Mesendoderm (in vitro differentiated cells): ENCODE measurements at places on chromosomes 12 and 14.

DNA sequence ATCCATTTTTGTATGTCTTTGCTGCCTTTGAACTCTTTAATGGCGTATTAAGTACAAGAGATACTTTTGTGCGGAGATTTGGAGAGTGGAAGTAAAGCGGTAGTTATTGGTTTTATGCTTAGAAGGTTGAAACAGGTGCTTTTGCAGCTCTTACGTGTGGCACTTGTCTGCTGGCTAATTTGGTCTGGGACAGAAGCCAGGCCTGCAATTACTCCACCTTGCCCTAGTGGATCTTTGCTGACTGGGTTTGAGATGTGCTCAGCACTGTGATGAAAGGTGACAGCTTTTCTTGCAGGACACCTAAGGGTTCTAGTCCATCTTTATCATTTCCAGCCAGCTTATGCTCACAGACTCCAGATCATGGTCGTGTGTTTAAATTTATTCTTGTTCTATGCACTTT, 252.5 kb downstream of the RPL10L start:
- no peaks in the 10 kb centered on the region for H3K36me3 ChIP-seq
- no peak overlapping the region for H3K27ac ChIP-seq
- no peak for DNase-seq
- H3K4me3 ChIP-seq, result no peak overlapping the region
- no peaks in the 10 kb centered on the region for H3K27me3 ChIP-seq

DNA sequence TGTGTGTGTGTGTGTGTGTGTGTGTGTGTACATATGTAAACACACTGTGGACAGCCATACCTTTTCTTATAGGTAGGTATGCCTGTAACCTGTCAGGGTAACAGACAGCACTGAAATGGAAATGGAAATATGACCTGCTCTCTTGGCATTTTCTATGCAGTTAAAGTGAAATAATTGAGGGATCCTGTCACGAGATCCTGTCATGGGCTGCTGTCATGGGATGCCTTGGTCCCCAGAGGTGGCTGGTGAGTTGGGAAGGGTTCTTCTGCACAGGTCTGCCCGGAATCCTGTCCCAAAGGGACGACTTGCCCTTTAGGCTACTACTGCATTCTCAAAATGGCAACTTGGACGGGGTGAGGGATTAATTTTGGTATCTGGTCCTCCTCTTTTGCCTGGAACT, 47.3 kb downstream of the ELK3 start:
- no peak overlapping the region for H3K27ac ChIP-seq
- H3K4me3 ChIP-seq, result no peak overlapping the region
- DNase-seq, result no peak
- no peaks in the 10 kb centered on the region for H3K4me1 ChIP-seq
- no peaks in the 10 kb centered on the region for H3K36me3 ChIP-seq
- H3K27me3 ChIP-seq, result no peaks in the 10 kb centered on the region

DNA sequence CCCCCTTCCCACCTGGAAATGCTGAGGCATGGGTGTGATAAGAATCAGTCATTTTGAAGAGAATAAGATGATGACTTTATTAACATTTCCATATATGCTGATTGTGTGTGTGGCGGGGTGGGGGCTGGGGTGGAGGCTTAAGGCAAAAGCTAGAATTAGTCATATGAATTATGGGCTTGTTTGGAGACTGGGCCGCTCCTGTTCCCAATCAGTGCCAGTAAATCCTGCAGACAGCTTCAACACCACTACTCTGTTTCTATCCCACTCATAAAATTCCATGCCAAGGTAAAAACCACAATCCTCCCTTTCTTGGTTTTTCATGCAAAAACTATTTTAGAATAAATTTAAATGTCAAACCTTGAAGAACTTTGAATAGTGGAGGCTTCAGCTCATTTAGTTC, 29.9 kb upstream of the SLC38A2 start:
- H3K4me3 ChIP-seq, result no peak overlapping the region
- no peaks in the 10 kb centered on the region for H3K4me1 ChIP-seq
- H3K27ac ChIP-seq, result no peak overlapping the region
- H3K36me3 ChIP-seq, result no peaks in the 10 kb centered on the region
- H3K27me3 ChIP-seq, result no peaks in the 10 kb centered on the region

- no peak overlapping the region for H3K4me3 ChIP-seq
- H3K27ac ChIP-seq, result no peak overlapping the region
- H3K4me1 ChIP-seq, result no peaks in the 10 kb centered on the region
These were observed 218.2 kb upstream of the ARHGAP5 start for GRCh38 chr14:31858868-31859267.

DNA sequence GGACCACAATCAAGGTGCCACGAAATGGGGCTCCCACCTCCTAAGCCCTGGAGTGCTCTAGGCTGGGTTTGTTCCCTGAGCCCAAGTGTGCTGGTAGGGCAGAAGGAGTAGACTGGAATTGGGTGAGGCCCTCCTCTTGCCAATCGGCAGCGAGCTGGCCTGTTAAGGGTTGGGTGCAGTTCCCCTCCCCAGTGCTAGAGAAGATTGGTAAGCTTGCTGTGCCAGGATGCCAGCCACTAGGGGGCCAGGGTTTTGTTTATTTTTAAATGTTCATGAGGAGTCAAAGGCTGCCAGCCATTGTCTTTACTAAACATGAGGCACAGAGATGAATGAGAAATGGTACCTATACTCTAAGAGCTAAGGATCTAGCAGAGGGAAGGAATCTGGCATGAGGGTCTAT, 79.7 kb downstream of the SPTB start:
- H3K27ac ChIP-seq, result no peak overlapping the region
- H3K4me1 ChIP-seq, result no peaks in the 10 kb centered on the region
- no peaks in the 10 kb centered on the region for H3K27me3 ChIP-seq
- no peak overlapping the region for H3K4me3 ChIP-seq
- peak; percentile 66 for DNase-seq
- no peaks in the 10 kb centered on the region for H3K36me3 ChIP-seq

DNA sequence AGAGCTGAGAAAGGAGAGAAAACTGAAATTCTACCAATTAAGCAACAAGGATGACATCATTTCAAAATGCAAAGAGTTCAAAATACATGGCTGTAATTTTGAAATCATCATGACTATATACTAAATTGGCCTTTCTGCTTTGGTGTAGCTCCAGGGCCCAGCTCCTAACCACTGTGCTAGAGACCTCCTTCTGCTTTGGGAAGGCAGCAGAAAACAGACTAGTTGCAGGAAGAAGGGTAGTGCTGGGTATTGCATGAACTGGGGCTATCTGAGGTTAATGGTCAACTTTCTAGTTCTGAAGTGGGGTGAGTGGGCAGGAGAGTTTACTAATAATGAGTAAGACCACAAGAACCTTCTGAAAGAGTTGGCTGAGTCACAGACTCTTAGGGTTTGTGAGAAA, 66.2 kb downstream of the PTGER2 start:
- no peak overlapping the region for H3K4me3 ChIP-seq
- no peaks in the 10 kb centered on the region for H3K27me3 ChIP-seq
- no peaks in the 10 kb centered on the region for H3K36me3 ChIP-seq
- H3K27ac ChIP-seq, result no peak overlapping the region
- DNase-seq, result no peak

DNA sequence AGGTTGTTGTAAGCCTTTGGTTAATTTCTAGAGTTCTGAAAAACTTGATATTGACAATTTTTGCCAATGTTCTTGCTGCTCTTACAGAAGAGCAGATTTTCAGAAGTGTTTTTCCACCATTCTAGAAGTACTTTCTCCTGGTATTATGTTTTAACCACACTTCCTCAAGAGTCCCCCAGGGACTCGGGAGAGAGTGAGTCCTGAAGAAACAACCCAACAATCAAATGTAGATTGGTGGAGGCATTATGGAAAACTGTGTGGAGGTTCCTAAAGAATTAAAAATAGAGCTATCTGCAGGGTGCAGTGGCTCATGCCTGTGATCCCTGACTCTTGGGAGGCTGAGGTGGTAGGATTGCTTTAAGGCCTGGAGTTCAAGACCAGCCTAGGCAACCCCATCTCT, 26.7 kb downstream of the OR10P1 start:
- DNase-seq, result no peak
- no peaks in the 10 kb centered on the region for H3K27me3 ChIP-seq
- no peak overlapping the region for H3K27ac ChIP-seq
- no peaks in the 10 kb centered on the region for H3K4me1 ChIP-seq
- no peaks in the 10 kb centered on the region for H3K36me3 ChIP-seq

- no peaks in the 10 kb centered on the region for H3K36me3 ChIP-seq
- peaks cover 19% of the 10 kb centered on the region for H3K4me1 ChIP-seq
- H3K27me3 ChIP-seq, result no peaks in the 10 kb centered on the region
These were observed 40.3 kb downstream of the MAP1LC3B2 start for GRCh38 chr12:116599285-116600136.

GRCh38 chr12:25322918-25323531, 72.3 kb upstream of the KRAS start:
- DNase-seq, result no peak
- H3K27ac ChIP-seq, result no peak overlapping the region
- H3K4me1 ChIP-seq, result peaks cover 2% of the 10 kb centered on the region
- H3K27me3 ChIP-seq, result no peaks in the 10 kb centered on the region

GRCh38 chr12:19978193-19978592, 390.1 kb upstream of the PDE3A start:
- no peaks in the 10 kb centered on the region for H3K27me3 ChIP-seq
- H3K4me3 ChIP-seq, result no peak overlapping the region
- H3K36me3 ChIP-seq, result no peaks in the 10 kb centered on the region
- no peak for DNase-seq
- no peak overlapping the region for H3K27ac ChIP-seq

DNA sequence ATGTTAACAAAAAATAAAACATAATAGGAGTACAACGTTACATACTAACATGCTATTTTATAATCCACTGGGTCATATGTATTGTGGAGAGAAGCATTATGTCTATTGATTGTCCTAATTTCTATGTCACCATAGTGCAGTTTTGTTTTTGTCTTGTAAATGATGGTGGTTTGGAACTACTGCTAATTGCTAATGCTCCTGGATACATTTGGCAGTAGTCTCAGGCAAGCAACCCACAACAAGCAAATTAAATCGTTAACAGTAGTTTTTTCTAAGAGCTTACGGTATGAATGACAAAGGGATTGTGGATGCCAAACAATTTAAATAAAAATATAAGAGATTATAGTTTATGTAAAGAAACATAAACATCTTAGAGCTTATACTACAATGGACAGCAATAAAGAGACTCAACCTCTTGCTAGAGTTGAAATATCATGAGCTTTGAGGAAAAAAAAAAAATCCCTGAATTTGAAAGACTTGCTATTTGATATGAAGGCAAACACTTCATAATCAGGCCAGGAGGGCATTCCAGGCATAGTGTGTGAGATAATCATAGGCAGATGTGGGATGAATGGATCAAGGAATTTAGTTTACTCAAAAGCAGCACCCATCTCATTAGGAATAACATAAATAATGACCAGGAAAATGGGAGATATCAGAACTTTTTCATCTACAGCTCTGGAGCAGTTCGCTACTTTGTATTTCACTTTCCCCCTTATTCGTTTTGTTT, 181.3 kb downstream of the CCDC59 start:
- no peaks in the 10 kb centered on the region for H3K4me1 ChIP-seq
- DNase-seq, result peak; percentile 32
- H3K4me3 ChIP-seq, result no peak overlapping the region
- H3K27ac ChIP-seq, result no peak overlapping the region
- H3K27me3 ChIP-seq, result no peaks in the 10 kb centered on the region

DNA sequence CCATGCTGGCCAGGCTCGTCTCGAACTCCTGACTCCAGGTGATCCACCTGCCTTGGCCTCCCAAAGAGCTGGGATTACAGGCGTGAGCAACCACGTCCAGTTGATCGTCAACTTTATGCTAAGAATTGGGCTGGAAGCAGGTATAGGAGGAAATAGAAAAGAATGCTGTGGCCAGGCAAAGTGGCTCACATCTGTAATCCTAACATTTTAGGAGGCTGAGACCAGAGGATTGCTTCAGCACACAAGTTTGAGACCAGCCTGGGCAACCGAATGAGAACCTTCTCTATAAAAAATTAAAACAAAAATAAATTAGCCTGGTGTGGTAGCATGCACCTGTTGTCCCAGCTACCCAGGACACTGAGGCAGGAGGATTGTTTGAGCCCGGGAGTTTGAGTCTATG, 37.1 kb upstream of the SNX6 start:
- H3K4me1 ChIP-seq, result no peaks in the 10 kb centered on the region
- no peak overlapping the region for H3K4me3 ChIP-seq
- H3K36me3 ChIP-seq, result no peaks in the 10 kb centered on the region
- no peak overlapping the region for H3K27ac ChIP-seq
- no peaks in the 10 kb centered on the region for H3K27me3 ChIP-seq

DNA sequence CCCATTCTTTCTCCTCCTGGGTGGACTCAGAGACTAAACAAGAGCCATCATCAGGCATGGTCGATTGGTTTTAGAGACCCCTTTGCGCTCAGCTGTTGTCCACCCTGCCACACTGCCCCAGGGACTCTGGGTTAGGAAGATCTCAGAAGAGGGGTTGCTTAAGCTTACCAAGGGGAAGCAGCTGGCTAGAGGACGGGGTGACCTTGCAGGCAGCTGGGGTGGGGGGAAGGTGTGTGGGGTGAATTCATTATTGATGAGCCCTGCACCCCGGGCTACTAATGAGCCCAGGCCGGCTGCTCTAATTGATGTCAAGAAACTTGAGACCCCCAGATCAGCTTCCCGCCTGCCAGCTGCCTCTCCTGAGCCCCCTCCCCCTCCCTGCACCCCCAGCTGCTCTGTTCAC, 8.7 kb upstream of the ZNF385A start:
- H3K36me3 ChIP-seq, result peaks cover 15% of the 10 kb centered on the region
- no peak overlapping the region for H3K27ac ChIP-seq
- no peak for DNase-seq
- no peak overlapping the region for H3K4me3 ChIP-seq
- H3K4me1 ChIP-seq, result peaks cover 23% of the 10 kb centered on the region
- H3K27me3 ChIP-seq, result no peaks in the 10 kb centered on the region

GRCh38 chr14:100765296-100765695, 38.6 kb downstream of the DLK1 start:
- DNase-seq, result no peak
- no peaks in the 10 kb centered on the region for H3K4me1 ChIP-seq
- no peaks in the 10 kb centered on the region for H3K36me3 ChIP-seq

- H3K4me3 ChIP-seq, result no peak overlapping the region
- H3K36me3 ChIP-seq, result no peaks in the 10 kb centered on the region
- H3K27ac ChIP-seq, result no peak overlapping the region
These were observed 11.5 kb upstream of the KRT5 start for GRCh38 chr12:52531566-52532300.

DNA sequence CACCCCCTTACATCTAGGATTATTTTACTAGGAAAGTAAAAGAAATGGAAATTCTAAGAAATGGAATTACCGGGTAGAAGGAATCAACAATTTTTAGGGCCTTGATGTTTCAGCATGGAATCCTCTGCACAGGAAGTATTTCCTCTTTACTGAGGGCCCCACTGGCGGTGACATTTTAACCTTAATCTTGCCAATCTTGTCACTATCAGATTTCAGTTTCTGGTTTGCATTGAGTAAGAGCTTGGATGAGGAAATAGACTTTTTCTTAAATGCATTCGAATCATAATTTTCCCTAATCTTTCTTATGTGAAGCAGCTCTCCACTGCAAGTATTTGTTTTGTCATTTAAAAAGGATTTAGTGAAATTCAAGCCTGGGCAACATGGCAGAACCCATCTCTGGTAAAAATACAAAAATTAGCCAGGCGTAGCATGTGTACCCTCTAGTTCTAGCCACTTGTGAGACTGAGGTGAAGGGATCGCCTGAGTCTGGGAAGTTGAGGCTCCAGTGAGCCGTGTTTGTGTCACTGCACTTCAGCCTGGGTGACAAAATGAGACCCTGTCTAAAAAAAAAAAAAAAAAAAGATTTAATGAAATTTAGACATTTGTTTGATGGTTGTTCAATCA, 40.7 kb downstream of the TPCN1 start:
- no peaks in the 10 kb centered on the region for H3K4me1 ChIP-seq
- no peaks in the 10 kb centered on the region for H3K27me3 ChIP-seq
- no peak for DNase-seq
- no peaks in the 10 kb centered on the region for H3K36me3 ChIP-seq
